ENCODE measurements at places on chromosomes 4 and X.
A peak's percentile ranks its signal among the peaks of the same experiment; 100 is the strongest.

GRCh38 chrX:39749728-39750127 is 348.0 kb downstream of the BCOR start:
- DNase-seq = no peak

DNA sequence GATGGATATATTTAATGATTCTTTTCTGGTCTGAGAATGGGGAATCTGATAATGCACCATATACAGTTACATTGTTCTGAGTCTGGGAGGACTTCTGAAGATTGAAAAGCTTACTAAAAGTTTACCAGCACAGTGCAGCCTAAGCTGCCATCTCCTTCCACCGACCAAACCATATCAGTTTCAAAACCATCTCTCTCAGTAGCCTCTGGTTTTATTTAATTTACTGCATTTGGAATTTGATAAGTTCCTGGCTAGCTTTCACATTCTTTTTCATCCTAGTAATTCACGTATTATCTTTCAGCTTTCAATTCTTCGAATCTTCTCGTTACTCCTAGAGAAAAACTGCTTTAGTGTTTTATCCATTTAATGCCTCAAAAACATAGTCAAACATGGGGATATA is 181.4 kb upstream of the HCCS start:
- DNase-seq = no peak

DNA sequence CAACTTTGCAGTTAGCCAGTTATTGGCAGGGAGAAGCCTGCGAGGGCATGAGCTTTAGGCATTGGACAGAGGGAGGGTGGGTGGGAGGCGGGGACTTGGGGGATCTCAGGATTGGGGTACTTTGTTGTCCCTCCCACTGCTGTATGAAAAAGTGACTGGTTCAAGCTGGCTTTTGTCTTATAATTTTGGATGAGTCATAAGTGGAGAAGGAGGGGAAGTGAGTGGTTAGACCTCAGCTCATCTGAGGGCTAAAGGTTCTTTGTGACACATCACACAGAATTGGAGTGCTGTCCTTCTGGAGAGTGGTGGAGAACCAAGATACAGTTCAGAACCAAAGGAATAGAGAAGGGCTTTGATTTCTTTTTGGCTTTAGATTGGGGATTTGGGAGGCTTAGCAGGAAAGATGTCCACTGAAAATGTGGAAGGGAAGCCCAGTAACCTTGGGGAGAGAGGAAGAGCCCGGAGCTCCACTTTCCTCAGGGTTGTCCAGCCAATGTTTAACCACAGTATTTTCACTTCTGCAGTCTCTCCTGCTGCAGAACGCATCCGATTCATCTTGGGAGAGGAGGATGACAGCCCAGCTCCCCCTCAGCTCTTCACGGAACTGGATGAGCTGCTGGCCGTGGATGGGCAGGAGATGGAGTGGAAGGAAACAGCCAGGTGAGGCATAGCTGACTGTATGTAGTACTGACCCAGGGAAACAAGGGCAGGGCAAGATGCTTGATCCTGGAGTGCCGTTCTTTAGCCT is at the start of gene SLC4A4:
SLC4A4 (plus strand) TSS at position 175 of the 748 bp plus-strand sequence.
- no peak for DNase-seq

GRCh38 chr4:105432438-105432837 is 41.4 kb downstream of the PPA2 start:
- DNase-seq = no peak

DNA sequence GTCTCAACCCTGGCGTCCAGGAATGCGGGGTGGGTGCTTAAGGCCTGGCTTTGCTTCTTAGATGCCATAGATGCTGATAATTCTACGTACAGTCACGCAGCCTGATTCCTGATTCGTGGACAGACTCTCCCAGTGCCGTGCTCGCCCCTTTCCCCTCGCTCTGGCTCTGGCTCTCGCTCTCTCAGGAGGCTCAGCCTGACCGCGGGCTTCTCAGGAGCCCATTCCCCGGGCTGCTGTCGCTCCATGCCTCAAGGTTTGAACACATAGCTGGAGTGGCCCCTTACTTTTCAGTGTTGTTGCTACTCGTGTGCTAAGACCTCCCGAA is 59.2 kb upstream of the ZC4H2 start:
- DNase-seq = no peak

DNA sequence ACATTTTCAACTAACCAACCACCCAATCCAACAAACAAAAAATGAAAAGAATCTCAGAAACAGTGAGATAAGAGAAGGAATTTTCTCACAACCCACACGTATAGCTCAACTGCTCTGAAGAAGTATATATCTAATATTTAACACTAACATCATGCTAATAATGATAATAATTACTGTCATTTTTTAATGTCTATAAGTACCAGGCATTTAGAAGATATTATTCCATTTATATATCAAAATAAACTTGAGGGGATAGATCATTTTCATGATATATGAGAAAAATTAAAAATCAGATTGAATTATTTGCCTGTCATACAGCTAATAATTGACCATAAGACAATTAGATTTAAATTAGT is 4.2 kb upstream of the AFP start:
- DNase-seq = no peak

DNA sequence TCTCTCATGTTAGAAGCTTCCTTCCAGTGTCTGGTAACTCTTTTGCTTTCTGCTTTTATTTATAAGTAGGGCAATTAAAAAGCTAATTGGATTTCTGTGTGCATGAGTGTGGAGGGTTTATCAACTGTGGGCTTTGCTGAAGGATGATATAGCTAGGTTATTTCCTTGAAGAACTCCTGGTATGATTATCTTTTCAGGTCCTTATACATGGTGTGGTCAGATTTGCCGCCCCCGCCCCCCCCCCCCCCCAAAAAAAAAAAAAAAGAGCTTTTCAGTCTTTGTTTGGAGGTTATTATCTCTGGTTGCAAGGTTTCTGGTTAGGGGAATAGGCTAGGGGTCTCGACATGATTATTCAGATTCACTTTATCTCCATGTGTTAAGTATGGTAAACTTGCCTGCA is 35.9 kb downstream of the MOB1B start:
- no peak for DNase-seq

DNA sequence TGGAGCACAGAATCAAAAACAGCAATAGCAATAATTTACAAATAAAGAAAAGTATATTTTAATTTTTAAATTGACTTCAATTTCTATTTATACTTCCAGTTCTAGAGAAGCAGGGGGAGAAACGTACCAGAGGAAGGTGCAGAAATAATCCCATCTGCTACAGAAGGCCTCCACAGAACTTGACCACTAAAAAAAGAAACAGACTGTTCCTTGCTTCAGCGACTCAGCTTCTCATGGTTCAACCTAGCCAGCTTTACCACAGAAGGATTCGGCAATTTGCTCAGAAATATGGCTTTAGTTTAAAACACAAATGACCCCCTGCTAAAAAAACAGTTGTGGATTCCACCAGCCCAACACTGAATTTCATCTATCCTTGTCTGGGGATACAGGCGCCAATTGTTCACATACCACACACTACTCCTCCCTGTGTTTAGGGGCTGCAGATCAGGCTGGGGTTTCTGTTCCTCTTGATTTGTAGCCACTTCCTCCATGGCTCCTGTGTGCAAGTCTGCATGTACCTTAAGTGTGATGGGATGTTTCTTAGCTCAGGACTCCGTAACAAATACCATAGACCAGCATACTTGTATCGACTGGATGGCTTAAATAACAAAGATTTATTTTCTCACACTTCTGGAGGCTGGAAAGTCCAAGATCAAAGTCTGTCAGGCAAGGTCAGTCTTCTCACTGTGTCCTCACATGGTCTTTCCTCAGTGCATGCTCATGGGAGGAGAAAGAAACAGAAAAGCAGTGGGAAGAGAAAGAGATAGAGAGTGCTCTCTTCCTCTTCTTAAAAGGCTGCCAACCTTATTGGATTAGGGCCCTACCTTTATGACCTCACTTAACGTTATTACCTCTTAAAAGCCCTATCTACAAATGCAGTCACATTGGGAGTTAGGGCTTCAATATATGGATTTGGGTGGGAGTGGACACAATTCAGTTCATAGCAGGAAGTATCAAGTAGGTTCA is 79.1 kb downstream of the AMOT start:
- no peak for DNase-seq

DNA sequence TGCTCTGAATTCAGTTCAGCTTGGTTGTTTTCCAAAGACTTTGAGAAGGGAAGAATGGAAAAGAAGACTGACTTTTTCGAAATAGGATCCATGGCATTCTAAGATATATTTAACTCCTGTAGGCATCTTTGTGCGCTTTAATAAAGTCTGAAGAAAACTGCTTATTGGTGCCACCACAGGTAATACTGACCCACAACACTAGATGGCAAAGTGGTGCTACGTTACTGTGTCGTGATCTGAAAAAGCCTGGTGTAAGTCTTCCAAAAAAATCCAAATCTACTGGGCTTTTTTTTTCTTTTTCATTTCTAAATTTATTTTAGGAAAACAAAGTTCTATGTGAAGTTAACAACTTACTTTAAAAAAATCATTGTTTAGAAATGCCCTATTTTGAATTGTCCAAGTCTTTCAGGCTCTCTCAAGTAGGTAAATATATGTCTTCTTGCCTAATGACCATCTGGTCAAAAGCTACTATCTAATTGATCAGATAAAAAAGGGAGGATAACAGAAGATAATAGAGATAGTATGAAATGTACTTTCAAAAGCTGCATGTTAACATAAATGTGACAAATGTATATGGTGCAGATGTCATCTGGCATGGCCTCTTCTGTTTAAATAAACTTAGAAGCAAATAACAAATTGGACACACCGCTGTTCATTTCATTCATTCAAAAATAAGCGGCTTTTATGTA is 47.0 kb upstream of the MID1IP1 start:
- DNase-seq = no peak

DNA sequence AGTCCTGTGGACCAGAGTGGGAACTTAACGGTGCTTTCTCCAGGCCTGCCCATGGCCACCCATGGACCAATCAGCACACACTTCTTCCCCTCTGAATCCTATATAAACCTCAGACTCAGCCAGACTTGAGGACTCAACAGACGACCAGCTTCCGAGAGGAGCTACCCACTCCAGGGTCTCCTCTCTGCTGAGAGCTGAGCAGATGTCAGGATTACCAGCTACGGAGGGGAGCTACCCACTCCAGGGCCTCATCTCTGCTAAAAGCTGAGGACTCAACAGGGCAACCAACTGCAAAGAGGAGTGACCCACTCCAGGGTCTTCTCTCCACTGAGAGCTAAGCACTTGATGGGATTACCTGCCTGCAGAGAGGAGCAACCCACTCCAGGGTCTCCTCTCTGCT is 80.0 kb upstream of the DDX60 start:
- DNase-seq = no peak

- no peak for DNase-seq
Measured at GRCh38 chr4:110637408-110638088, 14.7 kb upstream of the PITX2 start.

- peak; percentile 98 for DNase-seq
Measured at GRCh38 chr4:83455281-83456183, at the start of the genes HELQ and MRPS18C. HELQ (minus strand) TSS chr4:83455823; CDS start chr4:83455693, 130 bp downstream. MRPS18C (plus strand) TSS chr4:83456058; CDS start chr4:83456078, 20 bp downstream.
